ENCODE measurements at places on chromosomes 6 and 20.
A peak's percentile ranks its signal among the peaks of the same experiment; 100 is the strongest.

DNA sequence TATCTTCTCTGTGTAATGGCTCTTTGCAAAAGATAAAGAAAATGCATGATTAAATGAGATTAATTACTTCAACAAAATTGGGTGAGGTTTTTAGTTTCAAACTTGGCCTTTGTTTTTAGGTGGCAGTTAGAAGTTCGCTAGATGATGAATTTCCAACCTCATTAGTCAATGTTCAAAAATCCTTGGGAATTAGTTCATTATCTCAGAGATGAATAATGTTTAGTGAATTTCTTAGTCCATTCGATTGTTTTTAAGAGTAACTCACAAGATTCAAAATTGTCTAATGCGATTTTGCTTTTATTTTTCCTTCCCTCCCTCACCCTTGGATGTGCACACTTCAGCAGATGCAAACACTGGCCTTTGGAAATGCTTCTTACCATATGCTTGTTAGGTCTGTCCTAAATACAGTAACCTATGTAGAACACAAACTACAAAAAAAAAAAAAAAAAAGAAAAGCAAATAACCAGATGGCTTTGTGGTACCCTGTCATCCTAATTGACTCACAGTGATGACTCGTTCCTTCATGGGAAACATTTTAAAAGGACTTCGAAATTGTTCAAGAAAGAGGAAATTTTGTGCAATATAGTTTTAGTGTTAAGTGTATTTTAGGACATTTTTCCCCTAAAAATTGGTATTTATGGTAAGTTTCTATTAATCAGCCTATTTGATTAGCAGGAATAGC is 66.7 kb downstream of the FAM229B start:
- DNase-seq: no peak

DNA sequence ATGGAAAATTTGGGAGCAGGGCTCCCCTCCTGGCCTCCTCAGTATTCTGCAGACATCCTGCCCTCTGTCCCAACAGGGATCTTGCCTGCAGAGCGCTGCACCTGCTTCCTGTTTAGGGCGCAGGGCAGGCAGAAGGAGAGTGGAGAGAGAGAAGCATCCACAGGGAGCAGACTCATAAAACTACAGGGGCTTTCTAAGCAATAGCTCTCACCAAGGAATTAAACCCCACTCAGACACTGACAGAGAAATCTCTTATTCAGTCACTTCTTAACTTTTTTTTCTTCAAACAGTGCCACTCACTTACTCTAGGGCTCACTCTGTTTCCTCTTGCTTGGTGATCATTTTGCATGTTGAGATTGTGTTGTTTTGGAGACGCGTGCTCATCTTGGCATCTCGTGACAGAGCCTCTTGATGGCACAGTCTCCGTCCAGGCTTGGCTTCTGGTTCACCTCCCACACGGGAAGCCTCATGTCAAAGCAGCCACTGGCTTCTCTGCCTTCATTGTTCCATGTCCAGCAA is 153.1 kb upstream of the INSM1 start:
- DNase-seq: peak; percentile 51

GRCh38 chr6:22825210-22825609 is 255.8 kb downstream of the HDGFL1 start:
- DNase-seq: no peak

GRCh38 chr20:2089447-2089846 is 12.2 kb upstream of the STK35 start:
- no peak for DNase-seq

DNA sequence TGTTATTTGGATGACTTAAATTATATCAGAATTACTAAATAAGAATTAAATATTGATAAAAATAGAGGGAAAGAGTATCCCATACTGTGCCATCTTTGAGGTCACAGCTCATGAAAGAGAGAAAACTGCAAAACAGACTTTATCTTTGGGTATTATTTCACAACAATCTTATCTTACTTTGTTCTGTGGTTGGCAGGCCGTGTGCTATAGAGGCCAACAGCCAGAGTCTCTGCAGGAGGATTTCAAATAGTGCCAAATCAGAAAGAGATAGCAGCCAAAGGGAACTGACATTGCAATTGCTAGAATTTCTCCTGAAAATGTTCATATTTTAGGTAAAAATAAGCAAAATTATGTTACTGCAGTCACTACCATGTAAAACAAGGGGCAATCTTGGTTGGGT is 354.2 kb downstream of the GRIK2 start:
- no peak for DNase-seq

Data from NCI-H774 (cell line).